Stimulated activated CD4-positive, alpha-beta T cell treated with anti-CD3 and anti-CD28 coated beads, Interleukin-15, amount 100 ng/mL, for 1 hour (primary cell): ENCODE measurements at places on chromosomes 4 and X.

DNA sequence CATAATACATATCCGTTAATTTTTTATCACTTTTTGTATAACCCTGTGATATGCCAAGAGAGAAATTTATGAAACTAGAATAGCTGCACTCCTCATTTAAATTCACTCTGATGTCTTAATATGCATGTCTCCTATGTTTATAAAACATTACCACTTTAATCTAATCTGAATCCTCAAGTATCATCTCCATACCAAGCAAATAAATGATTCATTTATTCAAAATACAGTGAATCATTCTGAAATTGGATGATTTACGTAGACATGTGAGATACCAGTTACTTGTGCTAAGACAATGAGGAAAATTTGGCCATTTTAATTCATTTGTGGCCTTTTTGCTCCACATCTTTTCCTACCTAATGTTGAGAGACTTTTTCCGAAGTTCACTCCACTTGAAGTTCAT, 435.1 kb upstream of the FTHL17 start:
- no peak for DNase-seq

- no peak for DNase-seq
Measured at GRCh38 chr4:54099748-54100574, at the start of gene GSX2. Gene GSX2, plus strand, starts transcription at chr4:54100163. Its CDS starts 182 bp downstream, at chr4:54100345.

GRCh38 chrX:101759000-101759399, 99.3 kb upstream of the ARMCX2 start:
- DNase-seq = no peak

GRCh38 chrX:35340465-35340864, 397.9 kb downstream of the FAM47B start:
- no peak for DNase-seq

DNA sequence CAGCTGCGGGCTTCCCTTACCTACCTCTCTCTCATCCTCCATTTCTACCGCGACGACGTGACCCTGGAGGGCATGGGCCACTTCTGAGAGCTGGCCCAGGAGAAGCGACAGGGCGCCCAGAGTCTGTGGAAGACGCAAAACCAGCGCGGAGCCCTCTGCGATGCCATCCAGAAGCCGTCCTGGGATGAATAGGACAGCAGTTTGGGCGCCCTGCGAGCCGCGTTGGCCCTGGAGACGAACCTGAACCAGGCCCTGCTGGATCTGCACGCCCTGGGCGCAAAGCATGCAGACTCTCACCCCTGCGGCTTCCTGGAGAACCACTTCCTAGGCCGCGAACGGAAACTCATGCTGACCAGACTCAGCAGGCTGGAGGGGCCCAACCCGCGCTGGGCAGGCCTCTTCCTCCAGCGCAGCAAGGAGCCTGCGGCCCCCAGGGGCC, 52.7 kb upstream of the TMPRSS11F start:
- DNase-seq = no peak

- DNase-seq = no peak
Measured at GRCh38 chr4:4395849-4396627, 9.1 kb downstream of the NSG1 start.

GRCh38 chrX:110125446-110126162, 122.7 kb downstream of the TMEM164 start:
- DNase-seq = no peak

DNA sequence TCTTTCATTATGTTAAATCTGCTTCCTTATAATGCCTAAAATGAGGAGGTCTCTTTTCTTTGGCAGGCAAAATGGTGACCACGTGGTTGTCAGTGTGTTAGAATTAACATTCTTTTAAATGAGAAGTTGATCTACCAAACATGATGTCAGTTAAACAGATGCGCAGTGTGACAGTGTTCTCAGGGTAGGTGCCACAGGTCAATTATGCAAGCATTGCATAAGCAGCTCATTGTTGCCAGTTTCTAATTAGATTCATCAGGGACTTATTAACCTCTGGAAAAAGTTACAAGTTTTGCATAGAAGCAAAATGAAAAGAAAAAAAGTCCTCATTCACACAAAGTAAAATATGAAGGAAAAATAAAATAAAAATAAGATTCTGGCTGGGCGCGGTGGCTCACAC, 324.1 kb upstream of the GALNT7 start:
- no peak for DNase-seq

DNA sequence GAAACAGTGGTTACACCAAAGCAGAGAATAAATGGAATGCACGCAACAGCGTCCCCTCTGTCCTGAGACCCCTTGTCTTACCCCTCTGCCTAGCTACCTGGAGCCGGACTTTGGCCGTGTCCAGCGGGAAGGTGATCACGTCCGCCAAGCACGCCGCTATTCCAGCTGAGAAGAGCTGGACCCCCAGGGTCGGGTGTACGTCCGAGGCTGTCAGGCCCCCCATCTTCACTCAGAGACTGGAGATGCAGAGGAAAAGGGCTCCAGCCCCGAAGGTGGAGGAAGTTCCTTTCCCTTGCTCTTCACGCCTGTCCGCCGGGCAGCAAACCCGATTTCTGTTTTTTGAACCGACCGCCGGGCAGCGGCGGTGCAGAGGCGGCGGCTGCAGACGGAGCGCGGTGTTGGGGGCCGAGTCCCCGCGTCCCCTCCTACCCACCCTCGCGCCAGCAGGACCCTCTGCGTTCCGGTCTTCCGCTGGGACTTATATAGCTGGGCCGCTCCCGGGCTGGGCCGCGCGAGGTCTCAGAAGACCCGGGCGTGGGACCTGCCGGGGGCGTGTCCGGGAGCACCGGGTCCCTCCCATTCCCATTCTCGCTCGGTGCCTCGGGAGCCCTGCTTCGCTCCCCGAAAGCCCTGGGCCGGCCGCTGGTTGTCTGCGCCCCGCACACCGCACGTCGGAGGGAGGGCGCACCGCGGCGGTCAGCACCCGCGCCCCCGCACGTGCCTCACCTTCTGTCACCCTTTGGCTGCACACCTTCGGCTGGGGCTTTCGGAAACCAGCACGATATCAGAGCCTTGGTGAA, at the start of gene UCP1:
Gene UCP1, minus strand, starts transcription at position 455 of the 800 bp plus-strand sequence. Its CDS starts 232 bp downstream, at position 223.
- DNase-seq = no peak

DNA sequence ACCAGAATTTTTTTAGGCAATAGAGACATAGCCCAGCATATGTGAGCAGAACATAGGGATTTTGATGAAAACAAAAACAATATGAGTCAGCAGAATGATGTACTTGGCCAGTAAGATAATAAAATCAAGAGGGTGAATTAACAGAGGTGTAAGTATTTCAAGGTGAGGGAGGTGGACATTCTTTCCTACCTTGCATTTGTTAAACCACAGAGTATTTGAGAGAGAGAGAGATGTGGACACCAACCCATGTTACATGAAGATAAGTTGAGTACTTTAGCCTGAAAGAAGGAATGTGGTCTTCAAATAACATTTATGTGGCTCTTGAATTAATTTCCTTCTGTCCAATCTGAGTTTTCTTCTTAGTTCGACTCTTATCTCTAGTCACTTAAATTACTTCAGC, 68.6 kb downstream of the DIAPH2 start:
- no peak for DNase-seq

GRCh38 chrX:132504417-132504816, 15.6 kb upstream of the MBNL3 start:
- DNase-seq = no peak

- DNase-seq = no peak
Measured at GRCh38 chrX:129618997-129619396, 35.8 kb downstream of the APLN start.

GRCh38 chr4:57462843-57463242, 352.7 kb upstream of the IGFBP7 start:
- no peak for DNase-seq

GRCh38 chr4:152860046-152860445, 76.1 kb upstream of the FHDC1 start:
- no peak for DNase-seq

GRCh38 chrX:115652221-115652620, 91.2 kb downstream of the PLS3 start:
- DNase-seq = no peak

GRCh38 chr4:83240379-83240875, 44.2 kb downstream of the COQ2 start:
- DNase-seq = no peak

DNA sequence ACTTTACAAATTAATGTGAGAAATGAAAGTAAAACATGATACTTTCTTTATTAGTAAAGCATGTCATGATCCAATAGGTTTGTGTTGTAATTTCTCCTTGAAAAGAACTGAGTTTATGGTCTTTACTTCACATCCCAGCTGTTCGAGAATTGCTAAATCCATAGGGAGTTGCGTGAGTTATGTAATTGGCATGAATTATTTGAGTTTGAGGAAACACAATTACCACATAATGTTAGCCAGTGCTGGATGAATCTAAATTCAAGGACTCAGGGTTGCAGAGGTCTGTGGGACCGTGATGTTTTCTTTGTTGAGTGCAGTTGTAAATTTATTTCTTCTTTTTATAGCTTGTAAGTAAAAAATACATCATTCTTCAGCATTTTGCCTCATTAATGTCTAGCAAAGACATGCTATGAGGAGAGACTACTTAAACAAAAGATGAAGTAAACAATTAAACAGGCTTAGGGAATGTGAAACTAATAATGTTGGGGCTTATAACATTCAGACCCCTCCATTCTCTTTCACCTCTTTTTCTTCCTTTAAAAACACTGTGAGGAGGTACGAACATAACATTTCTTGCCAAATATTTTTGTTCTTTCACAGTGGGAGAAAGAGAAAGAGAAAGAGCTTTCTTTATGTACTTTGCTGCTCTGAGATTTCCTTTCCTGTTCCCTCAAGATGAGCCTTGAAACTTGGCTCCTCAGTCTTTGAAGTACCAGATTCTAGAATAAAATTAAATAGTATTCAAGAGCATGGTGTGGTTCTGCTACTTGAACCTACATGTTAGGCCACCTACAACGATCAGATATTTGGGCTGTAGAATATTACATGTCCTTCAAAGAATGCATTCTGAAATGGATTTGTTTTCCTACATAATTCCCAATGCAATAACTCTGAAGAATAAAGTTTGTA, 159.6 kb upstream of the ANK2 start:
- no peak for DNase-seq

DNA sequence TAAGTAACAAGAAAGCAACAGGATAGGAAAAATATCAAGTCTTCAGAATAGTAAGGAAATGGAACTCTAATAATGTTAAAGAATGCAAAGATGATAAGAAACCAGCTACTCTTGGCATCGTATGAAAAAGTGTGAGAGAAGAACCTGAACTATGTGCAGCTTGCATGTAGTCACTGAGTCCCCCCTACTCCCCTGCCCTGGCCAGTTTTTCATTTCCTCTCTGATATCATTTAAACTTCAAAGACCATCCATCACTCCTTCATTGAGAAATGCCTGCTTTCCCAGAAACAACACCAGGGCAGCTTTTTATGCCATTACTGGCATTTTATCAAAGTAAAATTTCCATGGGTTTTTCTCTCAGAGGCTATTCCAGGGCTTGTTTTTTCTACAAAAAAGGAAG, 28.1 kb downstream of the INPP4B start:
- no peak for DNase-seq

- no peak for DNase-seq
Measured at GRCh38 chrX:8927701-8928100, 106.2 kb downstream of the FAM9B start.
